ENCODE measurements at places on chromosomes 4 and X. TPM values are rescaled to one million over a fixed set of nuclear protein-coding genes. Genes with fewer than 3 reads are reported as not detected.

DNA sequence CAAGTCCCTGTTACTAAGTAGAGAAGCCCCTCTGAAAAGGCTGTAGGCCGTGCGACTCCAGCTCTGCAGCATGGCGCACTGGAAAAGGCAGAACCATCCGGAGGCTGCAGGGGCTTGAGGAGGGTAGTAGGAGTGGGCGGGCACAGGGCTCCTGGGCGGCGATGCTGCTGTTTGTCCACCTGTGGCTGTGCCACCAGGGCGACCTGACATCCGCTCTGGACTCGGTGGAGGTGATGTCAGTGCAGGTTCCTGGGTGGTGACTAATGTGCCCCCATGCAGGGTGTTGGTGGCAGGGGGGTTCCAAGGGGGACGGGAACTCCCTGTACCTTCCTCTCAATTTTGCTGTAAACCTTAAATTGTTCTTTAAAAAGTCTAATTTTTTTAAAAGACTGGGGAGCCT, 58.3 kb downstream of the PCGF3 start:
- DNase-seq, result no peak

Gene STATH
- total RNA-seq, result not detected

DNA sequence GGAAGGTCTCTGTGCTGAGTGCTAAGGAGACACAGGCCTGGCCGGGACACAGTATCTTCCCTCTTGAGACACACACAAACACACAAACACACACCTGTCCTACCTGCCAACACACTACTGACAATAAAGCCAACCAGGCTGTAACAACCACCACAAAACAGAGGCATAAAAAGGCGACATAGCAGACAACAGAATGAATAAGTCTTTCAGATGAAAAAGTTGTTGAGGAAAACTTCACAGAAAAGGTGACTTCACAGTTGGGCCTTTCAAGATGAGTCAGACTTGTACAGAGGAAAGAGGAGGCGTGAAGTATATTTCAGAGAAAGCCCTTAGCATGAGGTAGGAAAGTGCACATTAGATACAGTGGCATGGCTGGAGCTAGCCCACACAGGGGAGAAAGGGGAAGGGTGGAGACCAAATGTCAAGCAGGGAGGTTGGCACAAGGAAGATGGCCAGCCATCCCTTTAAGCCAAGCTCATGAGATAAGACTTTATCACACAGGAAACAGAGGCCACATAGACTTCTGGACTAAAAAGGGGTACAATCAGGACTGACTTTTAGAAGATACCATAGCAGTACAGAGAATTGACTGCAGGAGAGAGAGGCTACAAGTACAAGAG, 54.0 kb downstream of the SLC9A7 start:
- no peak for DNase-seq

Gene KLF3
- total RNA-seq, result 16.5 TPM

- no peak for DNase-seq
Measured at GRCh38 chr4:26196567-26196966, 124.2 kb upstream of the RBPJ start.

DNA sequence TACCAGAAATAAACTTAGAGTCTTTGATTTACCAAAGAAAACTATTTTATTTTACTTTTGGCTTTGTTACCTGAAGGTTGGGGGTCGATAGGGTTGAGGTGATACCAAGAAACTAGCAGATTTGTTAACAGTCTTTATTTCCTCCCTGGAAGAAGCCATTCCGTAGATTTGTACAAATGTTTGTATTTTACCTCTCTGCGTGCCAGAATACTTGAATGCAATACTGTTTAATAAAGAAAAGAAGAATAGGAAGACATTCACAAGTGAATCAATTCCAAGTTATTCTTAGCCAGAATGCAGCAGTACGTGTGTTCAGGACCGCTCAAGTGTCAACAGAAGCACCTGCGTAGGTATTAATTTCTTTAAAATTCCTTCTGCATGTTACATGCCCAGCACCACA, 260.3 kb upstream of the TENM3 start:
- DNase-seq, result no peak

Gene MAGEA8
- not detected for total RNA-seq

Gene UGT8
- not detected for total RNA-seq

DNA sequence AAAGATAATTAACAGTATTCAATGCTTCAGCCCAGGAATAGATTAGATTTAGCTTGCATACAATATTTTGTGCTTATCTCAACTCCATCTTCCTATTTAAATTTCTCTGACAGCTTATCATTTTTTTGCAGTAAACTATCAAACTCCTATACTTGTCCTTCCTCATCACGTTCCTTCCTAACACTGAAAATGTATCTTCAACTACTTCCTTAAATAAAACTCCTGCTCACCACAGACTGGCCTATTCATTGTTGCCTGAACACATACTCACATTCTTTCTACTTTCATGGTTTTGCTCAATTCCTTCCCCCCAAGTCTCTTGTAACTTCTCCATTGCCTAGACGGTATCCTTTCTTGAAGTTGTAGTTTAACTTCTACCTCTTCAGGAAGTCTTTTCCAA, 28.5 kb upstream of the PTPN13 start:
- no peak for DNase-seq

Gene SLITRK4
- total RNA-seq, result 0.30 TPM

DNA sequence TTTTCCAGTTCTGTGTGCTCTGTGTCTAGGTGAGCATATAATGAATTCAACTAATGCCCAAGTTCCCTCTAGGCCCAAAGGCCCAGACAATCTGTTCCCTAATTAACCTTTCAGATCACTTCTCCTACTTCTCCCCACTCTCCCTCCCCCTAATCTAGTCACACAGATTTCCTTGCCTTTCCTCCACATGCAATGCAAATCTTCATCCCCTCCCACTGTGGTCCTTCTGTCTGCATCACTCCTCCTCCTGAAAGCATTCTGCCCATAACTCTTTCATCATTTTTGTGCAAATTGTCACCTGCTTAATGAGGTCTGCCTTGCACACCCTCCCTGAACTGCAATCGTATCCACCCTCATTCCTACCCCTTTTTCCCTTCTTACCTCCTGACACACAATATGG, 346.6 kb downstream of the FBXO8 start:
- DNase-seq, result no peak

GRCh38 chr4:77147079-77147782, 9.8 kb upstream of the CCNG2 start:
- no peak for DNase-seq

Gene TMEM31
- not detected for total RNA-seq

DNA sequence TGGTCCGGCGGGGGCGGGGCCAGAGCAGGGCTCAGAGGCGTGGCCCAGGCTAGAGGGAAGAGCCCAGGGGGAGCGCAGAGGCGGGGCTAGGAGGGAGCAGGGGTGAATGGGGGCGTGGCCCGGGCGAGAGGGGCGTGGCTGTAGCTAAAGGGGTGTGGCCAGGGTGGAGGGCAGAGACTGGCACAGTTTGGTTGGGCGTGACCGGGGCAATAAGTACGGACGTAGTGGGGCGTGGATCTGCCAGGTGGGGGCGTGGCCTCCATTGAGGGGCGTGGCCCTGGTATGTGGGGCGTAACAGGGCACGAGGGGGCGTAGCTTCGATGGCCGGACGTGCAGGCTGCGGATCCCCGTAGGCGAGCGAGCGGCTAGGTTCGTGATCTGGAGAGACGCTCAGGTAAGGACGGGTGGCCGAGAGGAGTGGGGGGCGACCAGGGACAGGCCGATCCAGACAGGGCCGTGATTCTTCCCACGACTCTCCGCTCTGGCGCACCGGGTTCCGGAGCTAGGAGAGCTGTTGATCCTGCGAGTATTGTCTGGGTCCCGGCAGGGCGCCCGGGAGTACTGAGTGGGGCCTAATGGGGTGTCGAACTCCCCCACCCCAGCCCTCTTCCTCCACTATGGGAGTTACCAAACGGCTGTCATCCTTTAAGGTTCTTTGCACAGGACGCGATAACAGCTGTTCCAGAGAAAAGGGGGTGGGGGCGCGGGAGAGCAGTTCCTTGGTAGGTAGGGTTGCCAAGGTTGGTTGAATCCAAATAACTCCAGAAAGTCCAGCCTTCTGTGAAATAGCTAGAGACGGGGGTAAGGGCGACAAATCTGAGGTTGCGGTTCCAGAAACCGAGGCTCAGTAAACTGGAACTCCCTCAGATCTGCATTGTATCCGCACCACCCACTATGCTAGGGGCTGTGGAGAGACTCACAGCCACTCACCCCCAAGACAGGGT, at the start of gene CA5B:
CA5B (plus strand) TSS at position 312 of the 944 bp plus-strand sequence. CDS start 11,754 bp downstream, outside the sequence.
- DNase-seq, result peak; percentile 90

DNA sequence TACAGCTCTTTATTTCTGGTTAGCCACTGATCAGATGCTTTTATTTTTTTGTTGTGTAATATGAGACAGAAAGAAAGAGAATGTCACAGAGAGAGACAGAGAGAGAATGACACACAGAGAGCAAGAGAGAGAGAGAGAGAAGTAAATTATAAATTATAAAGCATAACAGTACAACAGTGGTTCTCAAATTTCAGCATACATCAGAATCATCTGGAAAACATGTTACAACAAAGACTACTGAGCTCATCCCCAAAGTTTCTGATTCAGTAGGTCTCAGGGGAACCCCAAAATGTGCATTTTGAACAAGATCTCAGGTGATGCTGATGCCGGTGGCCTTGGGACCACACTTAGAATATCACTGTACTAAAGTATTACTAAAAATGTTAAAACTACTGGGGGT, 245.8 kb upstream of the DIAPH2 start:
- DNase-seq, result no peak

GRCh38 chr4:165450871-165451270, 72.1 kb downstream of the CPE start:
- DNase-seq, result no peak

GRCh38 chrX:148784856-148785255, 284.4 kb downstream of the AFF2 start:
- DNase-seq, result no peak

DNA sequence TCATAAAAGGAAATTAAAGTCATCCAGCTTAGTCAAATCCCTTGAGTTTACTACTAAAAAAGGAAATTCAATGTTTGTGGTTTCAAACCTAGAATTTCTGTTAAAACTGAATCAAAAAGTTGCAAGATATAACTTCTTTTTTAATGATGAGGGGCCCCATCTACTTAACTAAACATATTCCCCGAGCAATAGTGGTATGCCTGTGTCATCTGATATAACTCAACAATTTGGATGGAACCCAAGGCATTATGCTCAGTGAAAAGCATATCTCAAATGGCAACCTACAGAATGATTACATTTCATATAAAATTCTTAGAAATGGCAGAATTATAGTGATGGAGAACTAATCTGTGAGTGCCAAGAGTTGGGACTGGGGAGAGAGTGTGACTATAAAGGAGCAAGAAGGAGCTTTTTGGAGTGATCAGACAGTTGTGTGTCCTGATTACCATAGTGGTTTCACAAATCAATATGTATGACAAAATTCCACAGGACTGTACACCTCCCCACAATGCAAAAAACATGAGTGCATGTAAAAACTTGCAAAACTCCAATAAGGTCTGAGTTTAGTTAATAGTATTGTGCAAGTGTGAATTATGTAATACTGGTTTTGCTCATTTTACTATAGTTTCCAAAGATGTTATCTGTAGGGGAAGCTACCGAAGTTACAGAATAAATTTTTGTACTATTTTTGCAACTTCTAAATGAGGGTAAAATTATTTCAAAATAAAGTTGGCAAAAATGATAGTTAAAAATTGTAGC, 323.2 kb downstream of the ARHGAP24 start:
- DNase-seq, result no peak

Gene FHIP1A
- total RNA-seq, result 21.4 TPM

Gene SMR3A
- not detected for total RNA-seq

Gene PRICKLE3
- 9.7 TPM for total RNA-seq

- DNase-seq, result no peak
Measured at GRCh38 chrX:51182545-51182944, 150.1 kb upstream of the NUDT10 start.

GRCh38 chr4:71009890-71010588, 16.6 kb downstream of the DCK start:
- no peak for DNase-seq

- no peak for DNase-seq
Measured at GRCh38 chr4:187084701-187085100, 361.0 kb upstream of the FAT1 start.

Gene TNIP2
- total RNA-seq, result 19.4 TPM

Gene MFAP3L
- total RNA-seq, result 3.1 TPM

Gene GBA3
- total RNA-seq, result not detected

- DNase-seq, result no peak
Measured at GRCh38 chr4:106364282-106364681, 4.3 kb downstream of the GIMD1 start.
